Stimulated activated CD4-positive, alpha-beta T cell treated with anti-CD3 and anti-CD28 coated beads, Interleukin-1b, Interleukin-23, amount 100 ng/mL, for 1 hour (primary cell): ENCODE measurements at places on chromosomes 12 and 14.

DNA sequence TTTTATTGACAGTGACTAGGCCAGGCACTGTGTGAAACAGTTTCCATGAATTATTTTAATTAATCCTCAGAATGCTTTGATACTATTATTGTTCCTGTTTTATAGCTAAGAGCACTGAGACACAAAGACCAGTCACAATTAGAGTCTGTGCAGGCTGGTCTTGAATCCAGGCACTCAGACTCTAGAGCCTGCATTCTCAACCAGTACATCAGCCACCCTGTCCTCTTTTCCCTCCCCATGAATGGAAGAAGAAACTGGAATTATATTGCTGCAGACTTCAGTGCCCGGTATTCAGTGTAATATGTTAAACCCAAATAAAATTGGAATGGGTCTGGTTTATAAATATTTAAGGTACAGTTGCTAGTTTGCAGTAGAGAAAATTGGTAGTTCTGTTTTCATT is 303.0 kb upstream of the RGS6 start:
- no peak for DNase-seq

DNA sequence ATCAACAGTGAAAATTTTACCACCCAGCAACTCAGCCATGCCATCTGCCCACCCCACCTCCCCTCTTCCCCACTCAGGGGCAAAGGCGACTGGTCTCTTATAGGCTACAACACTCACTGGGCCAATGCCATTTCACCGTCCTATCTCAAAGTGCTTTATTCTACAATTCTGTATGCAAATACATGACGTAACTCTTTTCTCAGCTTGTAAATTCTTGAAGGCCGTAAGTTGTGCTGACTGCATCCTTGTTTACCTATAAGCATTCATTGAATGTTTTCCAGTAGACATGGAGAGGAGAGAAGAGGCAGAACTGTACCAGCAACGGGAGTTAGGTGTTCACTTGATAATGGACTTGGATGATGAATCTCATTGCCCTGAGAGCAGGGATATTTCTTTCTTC is 15.6 kb downstream of the BCL2L14 start:
- no peak for DNase-seq

DNA sequence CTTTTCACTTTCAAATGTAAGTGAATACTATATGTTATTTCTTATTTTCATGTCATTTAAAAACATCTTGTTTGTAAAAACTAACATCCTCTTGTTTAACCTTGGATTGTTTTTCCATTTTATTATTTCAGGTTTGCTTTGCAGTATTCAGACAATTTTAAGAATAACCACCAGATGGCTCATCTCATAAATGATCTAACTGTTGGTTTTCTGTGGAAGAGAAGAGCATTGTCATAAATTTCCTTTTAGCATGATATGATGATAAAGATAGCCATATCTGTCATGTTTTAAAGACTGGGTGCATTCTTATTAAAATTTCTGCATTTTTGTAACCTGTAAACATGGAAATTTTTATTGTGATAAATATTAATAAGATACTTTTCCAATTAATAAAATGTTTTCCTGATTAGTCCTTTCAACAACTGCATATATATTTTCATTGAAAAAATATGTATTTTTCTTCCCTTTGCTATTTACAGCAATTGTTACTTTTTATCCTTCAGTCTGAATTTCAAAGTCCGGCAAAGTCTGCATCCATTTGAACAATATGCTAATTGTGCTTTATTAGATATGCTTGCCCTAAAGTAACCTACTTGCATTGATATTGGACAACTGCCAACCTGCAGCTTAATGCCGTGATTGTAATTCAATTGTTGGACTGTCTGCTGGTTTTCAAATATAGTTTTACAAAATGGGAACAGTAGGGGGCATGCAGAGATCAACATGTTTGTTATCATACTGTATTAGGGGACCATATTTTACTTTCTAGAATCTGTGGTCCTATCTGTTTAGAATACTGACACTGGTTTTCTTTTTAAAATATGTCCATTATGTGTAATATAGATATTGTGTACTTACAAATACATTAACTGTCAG is 163.4 kb downstream of the GARIN6 start:
- no peak for DNase-seq

GRCh38 chr12:41869432-41869831 is 275.2 kb downstream of the GXYLT1 start:
- DNase-seq, result no peak

DNA sequence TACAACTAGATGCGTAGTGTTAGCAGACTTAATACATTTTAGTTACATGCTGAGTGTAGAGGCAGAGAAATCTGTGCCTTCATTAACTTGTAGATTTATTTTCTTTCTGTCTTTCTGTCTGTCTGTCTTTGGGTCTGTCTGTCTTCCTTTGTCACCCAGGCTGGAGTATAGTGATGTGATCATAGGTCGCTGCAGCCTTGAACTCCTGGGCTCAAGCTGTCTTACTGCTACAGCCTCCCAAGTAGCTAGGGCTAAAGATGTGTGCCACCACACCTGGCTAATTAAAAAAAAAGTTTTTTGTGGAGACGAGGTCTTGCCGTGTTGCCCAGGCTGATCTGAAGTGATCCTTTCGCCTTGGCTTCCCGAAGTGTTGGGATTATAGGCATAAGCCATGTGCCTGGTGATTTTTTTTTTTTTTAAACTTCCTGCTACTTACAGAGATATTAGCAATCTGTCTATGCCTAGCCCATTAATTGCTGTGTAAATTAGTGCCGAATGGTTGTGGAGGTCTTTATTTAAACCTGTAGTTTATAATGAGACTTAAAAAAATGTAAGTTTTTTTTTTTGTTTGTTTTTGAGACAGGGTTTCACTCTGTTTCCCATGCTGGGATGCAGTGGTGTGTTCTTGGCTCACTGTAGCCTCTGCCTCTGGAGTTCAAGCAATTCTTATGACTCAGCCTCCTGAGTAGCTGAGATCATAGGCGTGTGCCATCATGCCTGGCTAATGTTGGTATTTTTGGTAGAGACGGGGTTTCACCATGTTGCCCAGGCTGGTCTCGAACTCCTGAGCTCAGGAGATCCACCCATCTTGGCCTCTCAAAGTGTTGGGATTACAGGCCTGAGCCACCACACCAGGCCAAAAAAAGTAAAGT is 22.8 kb downstream of the ERC1 start:
- DNase-seq, result no peak

GRCh38 chr12:111105294-111105693 is 184.9 kb upstream of the MYL2 start:
- no peak for DNase-seq

GRCh38 chr12:48422060-48422459 is 50.3 kb upstream of the ANP32D start:
- no peak for DNase-seq

DNA sequence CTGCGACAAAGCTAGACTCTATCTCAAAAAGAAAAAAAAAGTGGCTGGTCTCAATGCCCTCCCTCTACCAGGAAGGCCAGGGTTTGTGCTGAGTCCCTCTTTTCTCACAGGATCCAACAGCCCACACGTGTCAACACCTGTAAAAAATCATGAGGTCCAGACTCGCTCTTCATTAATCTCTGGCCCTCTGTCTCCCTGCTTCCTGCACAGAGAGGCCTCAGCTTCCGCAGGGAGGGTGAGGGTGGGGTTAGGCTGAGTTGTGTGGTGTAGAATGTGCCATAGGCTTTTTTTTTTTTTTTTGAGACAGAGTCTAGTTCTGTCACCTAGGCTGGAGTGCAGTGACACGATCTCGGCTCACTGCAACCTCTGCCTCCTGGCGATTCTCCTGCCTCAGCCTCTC is 6.1 kb downstream of the CFAP73 start:
- DNase-seq, result no peak

DNA sequence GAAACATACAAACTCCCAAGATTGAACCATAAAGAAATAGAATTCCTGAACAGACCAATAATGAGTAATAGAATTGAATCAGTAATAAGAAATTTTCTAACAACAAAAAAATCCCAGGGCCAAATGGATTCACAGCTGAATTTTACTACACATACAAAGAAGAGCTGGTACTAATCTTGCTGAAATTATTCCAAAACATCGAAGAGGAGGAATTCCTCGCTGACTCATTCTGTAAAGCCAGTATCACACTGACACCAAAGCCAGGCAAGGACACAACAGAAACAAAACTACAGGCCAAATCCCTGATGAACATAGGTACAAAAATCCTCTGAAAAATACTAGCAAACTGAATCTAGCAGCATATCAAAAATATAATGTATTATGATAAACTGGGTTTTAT is 367.8 kb upstream of the CLEC14A start:
- no peak for DNase-seq

GRCh38 chr14:102819176-102819628 is 42.0 kb downstream of the TRAF3 start:
- peak; percentile 34 for DNase-seq

- no peak for DNase-seq
Observed at GRCh38 chr14:34711796-34712712, 2.3 kb downstream of the CFL2 start.

- no peak for DNase-seq
Observed at GRCh38 chr12:132345561-132346200, 16.3 kb upstream of the GALNT9 start.

DNA sequence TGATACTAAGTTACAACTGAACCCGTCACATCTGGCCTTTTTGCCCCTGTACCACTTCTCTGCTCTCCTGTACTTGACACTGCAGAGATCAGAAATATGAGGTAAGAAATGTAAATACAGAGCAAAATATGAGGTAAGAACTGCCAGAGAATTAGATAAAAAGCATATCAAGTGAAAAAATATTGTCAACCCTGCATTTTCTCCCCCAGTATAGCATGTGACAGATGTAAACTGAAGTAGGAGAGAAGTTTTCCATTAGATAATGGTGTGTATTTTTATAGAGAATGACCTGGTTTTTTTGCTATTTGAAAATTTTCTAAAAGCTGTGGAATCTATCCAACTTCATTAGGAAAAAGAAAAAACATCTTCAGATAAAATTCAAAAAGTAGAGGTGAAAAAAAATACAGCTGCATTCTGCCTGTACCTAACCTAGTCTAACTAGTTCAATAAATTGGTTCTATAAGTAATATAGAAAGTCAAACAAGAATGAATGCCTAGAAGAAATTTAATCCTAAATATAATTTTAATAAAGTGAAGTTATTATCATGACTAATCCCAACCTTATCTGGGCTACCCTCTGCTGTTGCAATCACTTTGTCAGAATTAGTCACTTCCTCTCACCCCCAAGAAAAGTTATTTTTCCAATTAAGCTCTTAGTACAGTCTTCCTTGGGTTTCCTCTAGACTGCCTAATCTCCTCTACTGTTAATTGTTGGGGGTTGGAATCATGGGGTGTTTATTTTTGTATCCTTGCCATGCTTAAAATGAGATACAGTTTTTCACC is 210.0 kb downstream of the RASSF9 start:
- no peak for DNase-seq

GRCh38 chr14:70909733-70910614 is 2.7 kb downstream of the PCNX1 start:
- no peak for DNase-seq

DNA sequence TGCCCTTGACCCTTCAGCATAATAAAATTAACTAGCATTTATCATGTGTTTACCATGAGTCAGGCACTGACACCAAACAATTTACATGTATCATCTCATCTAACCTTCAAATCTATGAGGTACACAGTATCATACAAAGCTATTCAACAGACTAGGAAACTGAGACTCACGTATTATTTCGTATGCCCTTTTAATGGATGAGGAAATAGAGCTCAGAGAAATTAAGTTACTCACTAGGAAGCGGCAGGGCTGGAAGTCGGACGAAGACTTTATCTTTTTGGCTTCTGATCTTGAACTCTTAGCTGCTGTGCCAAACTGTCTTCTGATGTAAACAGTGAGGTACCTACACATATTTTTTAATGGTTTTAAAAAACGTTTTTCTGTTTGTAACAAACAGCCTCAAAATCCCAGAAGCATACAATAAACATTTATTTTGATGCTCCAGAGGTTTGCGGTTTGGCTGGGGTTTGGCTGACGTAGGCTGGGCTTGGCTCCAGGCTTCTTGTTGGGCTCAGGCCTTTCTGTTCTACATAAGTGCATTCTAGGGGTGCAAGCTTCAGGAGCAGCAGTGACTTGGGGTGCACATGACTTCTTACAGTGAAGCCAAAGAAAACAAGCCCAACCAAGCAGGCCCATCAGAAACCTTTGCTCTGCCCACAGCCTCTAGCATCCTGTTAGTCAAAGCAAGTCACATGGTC is 184.7 kb downstream of the TBX5 start:
- DNase-seq, result no peak

- DNase-seq, result no peak
Observed at GRCh38 chr12:131434208-131435125, 276.4 kb upstream of the SFSWAP start.

DNA sequence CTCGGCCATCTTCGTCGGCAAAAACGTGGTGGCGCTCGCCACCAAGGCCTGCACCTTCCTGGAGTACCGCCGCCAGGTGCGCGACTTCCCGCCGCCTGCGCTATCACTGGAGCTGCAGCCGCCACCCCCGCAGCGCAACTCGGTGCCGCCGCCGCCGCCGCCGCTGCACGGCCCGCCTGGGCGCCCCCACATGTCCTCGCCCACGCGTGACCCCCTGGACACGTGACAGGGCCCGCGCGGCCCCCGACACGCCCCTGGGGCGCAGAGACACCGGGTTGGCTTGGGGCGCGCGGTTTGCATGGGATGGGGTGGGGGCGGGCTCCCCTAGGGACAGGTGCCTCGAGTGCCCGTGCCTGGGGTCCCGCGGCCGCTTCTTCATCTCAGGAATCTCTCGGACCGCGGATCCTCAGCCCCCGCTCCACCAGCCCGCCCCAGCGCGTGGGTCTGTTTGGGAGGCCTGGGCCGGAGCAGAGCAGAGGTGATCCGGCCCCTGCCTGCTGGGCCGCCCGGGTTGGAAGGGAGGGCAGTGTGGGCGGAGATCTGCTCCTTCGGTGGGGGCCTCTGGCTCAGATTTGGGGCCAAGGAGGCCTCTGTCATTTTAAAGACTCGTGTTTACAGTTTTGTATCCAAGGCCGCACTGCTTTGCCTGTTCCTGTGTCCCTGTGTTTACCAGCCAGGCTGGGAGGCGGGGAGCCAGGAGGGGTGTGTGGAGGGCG is 3.3 kb downstream of the TMEM121 start:
- no peak for DNase-seq

DNA sequence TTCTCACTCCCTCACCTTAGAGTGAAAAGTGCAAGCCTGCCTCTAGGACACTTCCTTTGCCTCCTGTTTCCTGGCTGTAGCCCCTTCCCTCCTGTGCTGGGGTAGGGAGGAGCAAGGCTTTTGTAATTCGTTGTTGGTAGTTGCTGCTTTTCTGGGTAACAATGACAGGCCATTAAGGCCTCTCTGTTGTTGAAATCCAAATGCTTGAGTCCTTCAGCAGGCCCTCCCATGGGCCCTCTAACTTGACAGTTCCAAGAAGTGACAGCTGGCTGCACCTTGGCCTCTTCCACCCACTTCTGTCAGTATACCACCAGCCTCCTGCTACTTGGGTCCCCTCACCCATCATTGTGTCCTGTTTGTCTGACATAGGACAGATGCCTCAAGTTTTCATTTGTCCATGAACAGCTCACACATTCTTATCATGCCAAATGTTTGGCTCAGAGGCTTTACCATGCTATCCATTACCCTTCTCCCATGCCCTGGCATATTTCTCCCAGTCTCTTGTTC is 103.7 kb upstream of the PDE3A start:
- DNase-seq, result no peak
